Stimulated activated CD4-positive, alpha-beta T cell treated with anti-CD3 and anti-CD28 coated beads, Interleukin-15, amount 100 ng/mL, for 1 hour (primary cell): ENCODE measurements at places on chromosomes 7 and 10.

DNA sequence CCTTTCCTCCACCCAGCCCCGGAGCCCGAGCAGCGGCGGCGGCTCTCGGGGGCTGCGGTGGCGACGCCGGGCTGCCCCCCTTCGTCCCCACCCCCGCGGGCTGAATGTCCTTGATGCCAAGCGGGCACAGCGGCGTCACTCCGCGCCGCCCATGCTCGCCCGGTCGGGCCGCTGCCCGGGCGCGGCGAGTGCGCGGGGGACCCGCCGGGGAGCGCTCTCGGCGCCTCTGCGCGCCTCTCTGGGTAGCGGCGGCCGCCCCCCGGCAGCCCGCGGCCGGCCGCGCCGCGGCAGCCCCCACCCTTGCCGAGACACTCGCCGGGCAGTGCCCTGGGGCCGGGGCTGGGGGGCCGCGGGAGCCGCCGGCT lies 433 bp upstream of the PLXNA4 start:
- DNase-seq, result no peak

DNA sequence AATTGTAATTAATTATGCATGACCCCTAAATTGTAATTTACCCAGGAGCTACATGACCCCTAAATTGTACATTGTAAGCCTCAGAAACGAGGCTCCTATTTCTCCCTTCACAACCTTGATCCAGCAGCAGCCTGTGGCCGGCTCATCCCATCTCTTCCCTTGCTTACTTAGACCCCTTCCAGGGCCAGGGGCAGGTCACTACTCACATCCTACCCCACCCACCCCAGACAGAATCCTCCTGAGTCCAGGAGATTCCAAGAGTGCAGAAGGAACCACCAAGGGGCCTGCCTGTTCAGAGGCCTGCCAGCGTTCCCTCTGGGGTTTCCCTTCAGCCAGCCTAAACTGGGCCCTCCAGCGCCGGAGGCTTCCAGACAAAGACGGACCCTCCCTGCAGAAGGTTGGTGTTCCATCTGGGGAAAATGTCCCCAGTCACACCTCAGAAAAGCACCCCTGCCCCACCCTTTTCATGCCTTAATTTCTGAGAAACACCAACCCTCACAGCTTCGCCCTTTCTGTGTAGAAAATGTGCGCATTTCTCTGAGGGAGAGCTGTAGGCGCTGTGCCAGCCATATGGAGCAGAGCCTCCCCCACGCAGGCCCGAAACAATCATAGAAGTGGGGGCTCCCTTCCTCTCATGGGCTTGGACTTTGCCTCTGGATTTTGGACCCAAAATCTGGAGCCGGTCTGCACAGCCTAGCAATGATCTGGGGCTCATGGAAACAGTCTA lies 19.2 kb downstream of the LEP start:
- no peak for DNase-seq

GRCh38 chr10:109934958-109935793 lies 11.9 kb upstream of the XPNPEP1 start:
- no peak for DNase-seq

DNA sequence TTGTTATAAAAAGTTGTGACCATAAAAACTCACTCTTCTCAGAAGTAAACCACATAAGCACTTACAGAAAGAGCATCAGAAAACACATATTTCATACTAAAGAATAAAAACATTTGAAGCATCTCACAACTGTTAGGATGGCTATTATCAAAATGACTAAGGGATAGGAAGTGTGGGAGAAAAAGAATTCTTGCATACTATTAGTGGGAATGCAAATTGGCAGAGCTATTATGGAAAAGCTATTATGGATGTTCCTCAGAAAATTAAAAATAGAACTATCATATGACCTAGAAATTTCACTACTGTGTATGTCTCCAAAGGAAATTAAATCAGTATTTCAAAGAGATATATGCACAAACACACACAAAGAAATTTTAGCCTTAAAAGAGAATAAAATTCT lies 25.2 kb upstream of the POT1 start:
- no peak for DNase-seq

- no peak for DNase-seq
Observed at GRCh38 chr10:126640401-126640800, 30.1 kb downstream of the C10orf90 start.

DNA sequence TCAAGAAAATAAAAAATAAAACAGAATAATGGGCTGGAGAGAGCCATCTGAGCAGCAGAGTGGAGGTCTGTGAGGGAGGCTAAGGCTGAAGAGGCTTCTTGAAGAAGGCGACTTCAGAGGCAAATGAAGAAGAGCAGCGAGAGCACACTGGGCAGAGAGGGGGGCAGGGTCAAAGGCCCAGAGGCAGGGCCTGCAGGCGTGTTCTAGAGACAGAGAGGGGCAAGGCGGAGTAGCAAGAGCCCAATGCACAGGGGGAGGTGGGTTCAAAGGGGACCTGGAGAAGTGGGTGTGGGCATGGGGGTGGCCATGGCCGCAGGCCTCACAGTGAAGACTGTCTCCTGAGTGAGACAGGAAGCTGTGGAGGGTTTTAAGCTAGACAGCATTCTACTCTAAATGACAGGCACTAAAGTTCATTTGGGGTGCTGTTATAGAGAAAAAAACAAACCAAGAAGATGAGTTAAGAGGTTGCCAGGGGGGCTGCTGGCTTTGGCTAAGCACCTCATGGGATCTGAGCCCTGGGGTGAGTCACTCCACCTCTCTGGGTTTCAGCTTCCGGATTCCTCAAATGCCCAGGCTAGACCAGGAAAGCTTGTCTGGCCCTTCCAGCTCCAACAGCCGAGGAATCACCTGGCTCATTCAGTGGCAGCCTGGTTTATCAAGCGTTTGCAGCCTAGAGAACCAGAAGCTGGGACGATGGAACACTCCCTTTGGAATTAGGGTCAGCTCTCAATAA lies 81.7 kb downstream of the DLG5 start:
- no peak for DNase-seq
